Uterine smooth muscle cell (primary cell): ENCODE measurements at places on chromosomes 2 and 18. TPM values are rescaled to one million over a fixed set of nuclear protein-coding genes. Genes with fewer than 3 reads are reported as not detected.

The MERTK gene
- 0.11 and 0.37 TPM in 2 replicates for total RNA-seq

The SERPINB3 gene
- total RNA-seq: not detected in 2 replicates

The SCN1A gene
- total RNA-seq: 0.11 and 0.75 TPM in 2 replicates

The UGT1A3 gene
- total RNA-seq: not detected in 2 replicates

The L3MBTL4 gene
- total RNA-seq: 0.44 and 1.6 TPM in 2 replicates

The VSNL1 gene
- total RNA-seq: 0.77 and 0.87 TPM in 2 replicates

The AKAIN1 gene
- not detected in 2 replicates for total RNA-seq

The AGXT gene
- total RNA-seq: under 0.01 TPM in 1 of 2 replicates, not detected in the other

The PLB1 gene
- 1.9 and 3.1 TPM in 2 replicates for total RNA-seq

The FOXD4L1 gene
- 0.12 TPM in 1 of 2 replicates, not detected in the other for total RNA-seq

The FOXI3 gene
- total RNA-seq: not detected in 2 replicates

The PLCL1 gene
- 0.77 and 1.9 TPM in 2 replicates for total RNA-seq

The GALNT13 gene
- 0.87 and 2.2 TPM in 2 replicates for total RNA-seq

The QPCT gene
- total RNA-seq: 30.5 and 43.6 TPM in 2 replicates

The FASTKD1 gene
- 14.3 and 14.5 TPM in 2 replicates for total RNA-seq

The TM4SF20 gene
- not detected in 2 replicates for total RNA-seq

The SCG2 gene
- total RNA-seq: 0.44 and 0.50 TPM in 2 replicates

The CCDC74B gene
- total RNA-seq: 7.5 and 9.8 TPM in 2 replicates

The KATNAL2 gene
- 1.9 and 3.1 TPM in 2 replicates for total RNA-seq

The MC5R gene
- not detected in 2 replicates for total RNA-seq

The MC2R gene
- not detected in 2 replicates for total RNA-seq

The DPYSL5 gene
- not detected in 2 replicates for total RNA-seq

The SERPINB13 gene
- total RNA-seq: not detected in 2 replicates

The REG3A gene
- not detected in 2 replicates for total RNA-seq

The FAHD2B gene
- total RNA-seq: 11.6 and 14.1 TPM in 2 replicates

The CYP26B1 gene
- total RNA-seq: 0.33 and 0.37 TPM in 2 replicates

The CRYBA2 gene
- total RNA-seq: not detected in 2 replicates

The BOK gene
- total RNA-seq: 10.6 and 13.6 TPM in 2 replicates

The ARID5A gene
- total RNA-seq: 11.0 and 11.8 TPM in 2 replicates

The PRKAG3 gene
- not detected in 2 replicates for total RNA-seq

The WNT10A gene
- total RNA-seq: not detected in 2 replicates

The KCNF1 gene
- total RNA-seq: under 0.01 TPM in 1 of 2 replicates, not detected in the other

The UNC80 gene
- total RNA-seq: under 0.01 TPM in 1 of 2 replicates, not detected in the other

The SCN7A gene
- 0.11 and 0.12 TPM in 2 replicates for total RNA-seq

The HYCC2 gene
- total RNA-seq: 9.4 and 11.7 TPM in 2 replicates

The TUBB8B gene
- total RNA-seq: not detected in 2 replicates

The DLX2 gene
- under 0.01 TPM in 1 of 2 replicates, not detected in the other for total RNA-seq

The GLI2 gene
- total RNA-seq: 4.9 and 5.1 TPM in 2 replicates

The OTOF gene
- total RNA-seq: under 0.01 and 0.66 TPM in 2 replicates
